ENCODE measurements at places on chromosomes 13 and 19. TPM values are rescaled to one million over a fixed set of nuclear protein-coding genes. Genes with fewer than 3 reads are reported as not detected.

HPN gene
- not detected for total RNA-seq

DNA sequence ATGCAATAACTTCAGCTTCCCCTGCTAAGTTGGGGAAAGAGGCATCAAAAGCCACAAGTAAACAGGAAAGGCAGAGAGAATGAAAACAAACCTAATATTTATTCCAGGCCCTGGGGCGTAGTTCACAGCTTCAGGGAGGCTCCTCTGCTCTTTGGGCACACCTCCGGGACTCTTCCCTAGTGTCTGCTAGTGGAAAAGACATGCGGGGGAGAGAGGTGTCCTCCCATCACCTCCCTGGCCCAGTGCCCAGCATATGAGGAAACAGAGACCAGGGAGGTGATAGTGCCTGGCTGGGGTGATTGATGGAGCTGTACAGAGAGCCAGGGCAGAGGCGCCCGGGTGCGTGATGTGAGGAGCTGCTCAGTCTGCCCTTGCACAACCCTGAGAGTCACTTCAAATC is 71.0 kb downstream of the RASL11A start:
- peaks cover 24% of the 10 kb centered on the region for H3K27me3 ChIP-seq
- H3K27ac ChIP-seq = no peak overlapping the region
- DNase-seq = no peak
- H3K36me3 ChIP-seq = no peaks in the 10 kb centered on the region
- H3K4me1 ChIP-seq = no peaks in the 10 kb centered on the region

DNA sequence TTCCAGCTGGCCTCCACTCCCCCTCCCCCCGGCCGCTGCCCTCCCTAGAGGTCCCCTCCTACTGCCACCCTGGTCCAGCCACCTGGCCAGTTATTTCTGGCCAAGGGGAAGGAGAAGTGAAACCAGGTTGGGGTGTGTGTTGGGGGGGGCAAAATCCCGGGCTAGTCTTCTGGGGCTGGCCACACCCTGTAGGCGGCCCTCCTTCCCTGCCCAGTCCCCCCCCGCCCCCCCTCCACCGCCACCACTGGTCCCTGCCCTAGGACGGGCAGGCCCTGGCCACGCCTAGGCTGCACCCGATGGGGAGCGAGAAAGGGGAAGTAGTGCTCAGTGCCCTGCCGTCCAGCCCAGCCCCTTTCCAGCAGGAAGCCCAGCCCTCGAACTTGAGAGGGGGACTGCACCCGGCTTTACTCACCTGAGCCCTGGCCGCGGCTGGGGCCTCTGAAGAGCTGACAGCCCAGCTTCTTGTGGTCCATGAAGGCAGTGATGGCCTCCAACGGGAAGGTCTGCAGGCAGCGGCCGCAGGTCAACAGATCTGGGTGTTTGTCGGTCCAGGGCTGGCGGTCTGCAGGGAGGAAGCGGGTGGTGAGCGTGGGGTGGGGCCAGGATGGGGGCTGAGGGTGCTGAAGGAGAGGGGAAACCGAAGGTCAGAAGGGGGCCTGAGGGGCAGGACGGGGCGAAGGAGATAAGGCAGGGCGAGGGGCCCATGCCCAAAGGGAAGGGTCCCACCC is 813 bp downstream of the ZNF296 start:
- DNase-seq = peak; percentile 89
- peaks cover 21% of the 10 kb centered on the region for H3K36me3 ChIP-seq
- no peaks in the 10 kb centered on the region for H3K27me3 ChIP-seq

DNA sequence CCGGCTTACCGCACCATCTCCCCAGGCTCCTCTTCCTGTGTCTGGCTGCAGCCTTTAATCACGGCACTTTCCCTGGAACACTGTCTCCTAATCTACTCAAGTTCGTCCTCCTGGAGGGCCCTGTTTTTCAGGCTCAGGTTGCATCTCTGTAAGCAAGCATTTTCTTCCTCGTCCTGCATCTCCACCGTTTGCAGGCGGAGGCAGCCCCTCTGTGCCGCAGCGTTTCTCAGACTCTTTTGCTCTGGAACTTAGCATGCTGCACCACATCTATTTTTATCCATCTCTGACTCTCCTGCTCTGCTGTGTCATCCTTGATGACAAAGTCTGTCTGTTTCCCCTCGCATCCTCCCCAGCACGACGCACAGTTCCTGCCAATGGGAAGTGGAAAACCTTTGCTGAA is 117.5 kb downstream of the ATP8A2 start:
- no peak overlapping the region for H3K27ac ChIP-seq
- H3K27me3 ChIP-seq = peaks cover 10% of the 10 kb centered on the region
- H3K36me3 ChIP-seq = no peaks in the 10 kb centered on the region
- H3K4me1 ChIP-seq = no peaks in the 10 kb centered on the region

DNA sequence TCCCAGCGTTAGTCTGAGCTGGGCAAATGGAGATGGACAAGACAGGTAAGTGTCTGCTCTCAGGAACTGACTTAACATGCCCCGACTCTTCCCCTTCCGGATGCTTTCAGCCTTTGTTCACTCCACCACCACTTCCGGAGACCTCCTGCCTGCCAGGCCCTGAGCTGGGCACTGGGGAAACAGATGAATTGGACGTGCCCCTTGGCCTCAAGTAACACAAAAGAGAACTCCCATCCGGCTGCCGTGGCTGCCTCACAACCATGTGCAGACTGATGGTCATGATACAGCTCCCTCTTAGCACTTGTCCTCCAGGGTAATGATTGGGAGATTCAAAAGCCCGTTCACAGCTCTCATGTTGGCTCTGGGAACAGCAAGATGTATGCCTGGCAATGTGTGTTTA is 6.9 kb downstream of the ZNF784 start:
- no peak overlapping the region for H3K4me3 ChIP-seq
- H3K4me1 ChIP-seq = peaks cover 2% of the 10 kb centered on the region
- no peak for DNase-seq
- H3K27ac ChIP-seq = no peak overlapping the region
- H3K27me3 ChIP-seq = no peaks in the 10 kb centered on the region

- peaks cover 8% of the 10 kb centered on the region for H3K36me3 ChIP-seq
- peak; percentile 100 for DNase-seq
- peak within 1 kb of the TSS; percentile 97 for H3K4me3 ChIP-seq
- peak within 1 kb of the TSS; percentile 97 for H3K27ac ChIP-seq
- H3K4me1 ChIP-seq = peaks cover 50% of the 10 kb centered on the region
- H3K27me3 ChIP-seq = no peaks in the 10 kb centered on the region
Measured at GRCh38 chr19:40798683-40799557, at the start of gene EGLN2. Gene EGLN2, plus strand, starts transcription at chr19:40799191. Its CDS starts 1,382 bp downstream, at chr19:40800573.

LHB gene
- total RNA-seq = not detected

DNA sequence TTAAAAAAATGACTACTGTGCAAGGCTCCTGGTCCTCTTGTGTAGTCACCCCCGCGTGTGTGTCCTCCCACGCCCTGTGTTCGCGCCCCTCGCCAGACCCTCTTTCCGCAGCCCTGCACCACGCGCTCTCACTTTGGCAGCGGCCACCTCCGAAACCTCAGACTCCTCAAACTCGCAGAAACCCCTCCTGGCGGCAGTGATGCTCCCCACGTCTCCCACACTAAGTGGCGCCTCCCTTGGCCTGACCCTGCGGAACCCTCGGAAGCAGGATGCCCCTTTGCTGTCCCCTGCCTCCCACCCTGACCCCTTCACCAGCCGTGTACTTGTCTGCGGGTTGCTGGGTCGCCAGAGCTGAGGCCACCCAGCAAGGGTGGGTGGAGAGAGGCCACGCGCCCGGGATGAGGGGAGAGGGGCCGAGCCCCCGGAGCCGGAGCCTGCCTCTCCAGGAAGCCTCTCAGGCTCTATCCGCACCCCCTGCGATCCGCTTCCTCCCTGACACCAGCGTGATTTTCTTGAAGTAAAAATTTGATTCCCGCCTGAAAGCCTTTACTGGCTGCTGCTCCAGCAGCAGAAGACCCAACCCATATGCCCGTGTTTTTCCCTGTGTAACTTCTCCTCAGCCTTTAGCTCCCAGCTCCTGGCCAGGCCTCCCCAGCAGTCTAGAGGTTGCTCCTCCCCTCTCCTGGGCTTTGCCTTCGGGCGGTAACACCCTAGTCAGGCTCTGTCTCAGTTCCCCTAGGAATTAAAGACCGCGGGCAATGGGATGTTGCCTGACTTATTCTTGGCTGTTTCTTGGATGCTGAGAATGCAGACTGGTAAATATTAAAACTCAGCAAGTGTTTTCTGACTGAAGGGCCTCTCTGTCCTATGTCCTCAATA is 55.2 kb downstream of the MIPEP start:
- peaks cover 10% of the 10 kb centered on the region for H3K4me1 ChIP-seq
- H3K36me3 ChIP-seq = peaks cover 10% of the 10 kb centered on the region
- DNase-seq = no peak
- peak overlapping the region; percentile 27 for H3K4me3 ChIP-seq

DNA sequence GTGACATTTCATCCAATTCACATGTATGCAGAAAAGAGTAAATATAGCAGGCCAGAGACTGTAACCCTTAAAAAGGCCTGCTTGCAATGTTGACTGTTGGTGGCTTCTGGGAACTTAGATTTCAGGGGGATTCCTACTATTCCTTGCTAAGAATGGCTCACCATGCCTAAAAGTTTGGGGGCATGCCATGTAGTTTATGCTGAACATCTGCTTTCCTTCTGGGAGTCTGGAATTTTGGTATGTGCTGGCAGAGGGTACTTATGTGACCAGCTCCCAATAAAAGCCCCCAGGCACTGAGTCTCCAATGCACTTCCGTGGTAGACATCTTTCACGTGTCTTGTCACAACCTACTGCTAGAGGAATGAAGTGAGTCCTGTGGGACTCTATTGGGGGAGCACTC is 88.4 kb upstream of the PCDH8 start:
- no peak for DNase-seq
- no peak overlapping the region for H3K27ac ChIP-seq
- H3K4me1 ChIP-seq = no peaks in the 10 kb centered on the region

- peaks cover 11% of the 10 kb centered on the region for H3K36me3 ChIP-seq
- no peak overlapping the region for H3K27ac ChIP-seq
- DNase-seq = no peak
- no peaks in the 10 kb centered on the region for H3K4me1 ChIP-seq
- no peaks in the 10 kb centered on the region for H3K27me3 ChIP-seq
- H3K4me3 ChIP-seq = no peak overlapping the region
Measured at GRCh38 chr13:110443622-110444225, 117.8 kb downstream of the RAB20 start.

IFNL1 gene
- not detected for total RNA-seq

DNA sequence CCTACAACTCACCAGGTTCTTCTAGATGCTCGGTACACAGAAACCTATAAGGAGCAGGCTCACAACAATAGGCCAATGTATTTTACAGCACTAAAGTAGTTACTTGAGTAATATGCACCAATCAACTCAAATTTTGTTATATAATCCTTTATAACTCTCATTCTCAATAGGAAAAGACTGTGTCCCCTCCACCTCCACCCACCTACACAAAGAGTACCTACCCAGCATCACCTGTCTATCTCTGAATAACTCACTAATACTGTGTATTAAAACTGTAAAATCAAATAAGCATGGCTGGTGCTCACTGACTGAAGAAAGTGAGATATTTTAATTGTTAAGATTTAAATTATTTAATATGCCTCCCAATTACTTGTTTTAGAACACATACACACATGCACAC is 146.3 kb downstream of the ENOX1 start:
- no peaks in the 10 kb centered on the region for H3K36me3 ChIP-seq
- H3K27me3 ChIP-seq = no peaks in the 10 kb centered on the region
- H3K4me1 ChIP-seq = no peaks in the 10 kb centered on the region
- no peak for DNase-seq
- no peak overlapping the region for H3K27ac ChIP-seq
- H3K4me3 ChIP-seq = no peak overlapping the region

DNA sequence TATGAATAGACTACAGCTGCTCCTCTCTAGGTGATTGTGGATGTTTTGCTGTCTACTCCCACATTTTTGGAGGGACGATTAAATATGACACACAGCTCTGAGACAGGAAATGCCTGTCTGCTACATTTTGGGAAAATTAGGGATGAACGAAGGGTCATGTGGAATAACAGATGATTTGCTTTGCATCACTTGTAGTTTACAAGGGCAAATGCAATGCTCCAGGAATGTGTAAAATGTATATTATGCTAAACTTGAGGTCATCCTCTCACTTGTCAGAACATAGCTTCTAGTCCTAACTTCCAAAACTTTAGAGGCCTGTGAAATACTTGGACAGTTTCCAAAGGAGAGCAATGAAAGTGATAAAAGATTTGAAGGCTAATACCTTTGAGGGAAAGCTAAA is 284.2 kb upstream of the DACH1 start:
- H3K27ac ChIP-seq = no peak overlapping the region
- no peaks in the 10 kb centered on the region for H3K4me1 ChIP-seq
- no peak for DNase-seq
- no peaks in the 10 kb centered on the region for H3K36me3 ChIP-seq
- no peak overlapping the region for H3K4me3 ChIP-seq

GRCh38 chr19:3397266-3398022 is 31.1 kb downstream of the NFIC start:
- peak; percentile 80 for DNase-seq
- no peaks in the 10 kb centered on the region for H3K27me3 ChIP-seq
- H3K27ac ChIP-seq = peak overlapping the region; percentile 87
- H3K4me1 ChIP-seq = peaks cover 50% of the 10 kb centered on the region
- peak overlapping the region; percentile 34 for H3K4me3 ChIP-seq
- peaks cover 19% of the 10 kb centered on the region for H3K36me3 ChIP-seq

SOX1 gene
- 0.19 TPM for total RNA-seq

GRCh38 chr19:55423225-55424005 is 15.8 kb upstream of the UBE2S start:
- peaks cover 18% of the 10 kb centered on the region for H3K27me3 ChIP-seq
- no peaks in the 10 kb centered on the region for H3K36me3 ChIP-seq
- no peak for DNase-seq
- no peak overlapping the region for H3K4me3 ChIP-seq
- H3K27ac ChIP-seq = no peak overlapping the region
- H3K4me1 ChIP-seq = peaks cover 3% of the 10 kb centered on the region

DNA sequence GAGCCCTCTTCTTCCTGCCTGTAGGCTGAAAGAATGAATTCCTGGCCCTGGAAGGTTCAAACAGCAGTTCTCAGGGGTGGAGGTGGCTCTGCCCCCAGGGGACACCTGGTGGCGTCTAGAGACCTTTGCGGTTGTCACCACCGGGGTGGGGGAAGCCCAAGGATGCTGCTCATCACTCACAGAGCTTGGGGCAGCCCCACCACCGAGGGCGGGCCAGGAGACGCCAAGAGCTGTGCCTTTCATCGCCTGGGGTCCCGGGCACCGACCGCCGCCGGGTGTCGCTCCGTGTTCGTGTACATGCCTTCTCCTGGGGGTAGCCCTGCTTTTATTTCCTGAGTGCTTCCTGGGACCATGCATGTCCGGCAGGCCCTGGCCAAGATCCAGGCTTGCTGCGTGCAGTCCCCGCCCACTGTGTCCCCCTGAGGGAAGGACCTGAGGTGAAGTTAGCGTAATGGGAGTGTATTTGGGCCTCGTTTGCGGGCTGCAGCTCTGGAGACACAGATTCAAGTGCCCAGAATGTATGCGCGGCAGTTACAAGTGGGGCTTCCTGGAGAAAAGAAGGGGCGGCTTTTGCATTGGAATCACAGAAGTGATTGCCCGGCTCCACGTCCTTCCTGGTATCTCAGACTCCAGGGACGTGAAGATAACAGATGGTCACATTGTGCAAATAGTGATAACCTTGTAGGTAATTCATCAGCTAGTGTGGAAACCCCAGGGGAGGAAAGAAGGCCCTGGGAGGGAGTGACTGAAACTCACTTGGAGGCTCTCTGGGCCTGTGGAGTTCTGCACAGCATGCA is 7.8 kb downstream of the DOT1L start:
- peaks cover 61% of the 10 kb centered on the region for H3K4me1 ChIP-seq
- H3K4me3 ChIP-seq = no peak overlapping the region
- H3K36me3 ChIP-seq = no peaks in the 10 kb centered on the region
- no peak for DNase-seq

GRCh38 chr13:98310485-98311199 is 133.6 kb upstream of the RNF113B start:
- H3K4me1 ChIP-seq = peaks cover 6% of the 10 kb centered on the region
- H3K27ac ChIP-seq = no peak overlapping the region
- no peaks in the 10 kb centered on the region for H3K36me3 ChIP-seq
- H3K4me3 ChIP-seq = no peak overlapping the region
- no peak for DNase-seq

Data from suprapubic skin (tissue), 4 donors.